Osteoblast (primary cell): ENCODE measurements at places on chromosomes 4 and X. TPM values are rescaled to one million over a fixed set of nuclear protein-coding genes. Genes with fewer than 3 reads are reported as not detected.

The RNF150 gene
- total RNA-seq = 13.4 and 13.8 TPM in 2 replicates

The HTRA3 gene
- total RNA-seq = 4.0 and 11.5 TPM in 2 replicates

The LRP2BP gene
- total RNA-seq = 1.4 and 1.5 TPM in 2 replicates

The SSX4 gene
- not detected in 2 replicates for total RNA-seq

The NAT8L gene
- total RNA-seq = under 0.01 TPM in 2 replicates

The PDZD11 gene
- total RNA-seq = 43.4 and 55.4 TPM in 2 replicates
